Stimulated activated CD4-positive, alpha-beta T cell treated with anti-CD3 and anti-CD28 coated beads, Interleukin-15, amount 100 ng/mL, for 1 hour (primary cell): ENCODE measurements at places on chromosomes 3 and 15.

DNA sequence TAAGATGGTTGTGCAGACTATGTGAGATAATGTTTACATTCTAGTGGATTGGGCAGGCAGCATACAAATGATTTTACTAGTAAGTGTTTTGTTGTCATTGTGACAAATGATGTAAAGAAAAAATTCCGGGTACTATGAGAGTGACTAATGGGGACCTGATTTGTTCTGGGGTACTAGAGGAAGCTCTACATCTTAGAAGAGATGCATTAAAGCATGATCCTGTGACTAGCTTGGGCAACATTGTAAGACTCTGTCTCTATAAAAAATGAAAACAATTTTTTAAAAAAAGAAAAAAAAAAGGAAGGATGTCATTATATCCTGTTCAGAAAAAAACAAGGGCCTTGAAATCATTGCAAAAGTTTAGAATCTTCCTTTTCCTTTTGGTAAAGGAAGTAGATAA, 58.1 kb upstream of the MYRIP start:
- DNase-seq, result no peak

GRCh38 chr3:87228316-87228715, 1.2 kb downstream of the CHMP2B start:
- no peak for DNase-seq

DNA sequence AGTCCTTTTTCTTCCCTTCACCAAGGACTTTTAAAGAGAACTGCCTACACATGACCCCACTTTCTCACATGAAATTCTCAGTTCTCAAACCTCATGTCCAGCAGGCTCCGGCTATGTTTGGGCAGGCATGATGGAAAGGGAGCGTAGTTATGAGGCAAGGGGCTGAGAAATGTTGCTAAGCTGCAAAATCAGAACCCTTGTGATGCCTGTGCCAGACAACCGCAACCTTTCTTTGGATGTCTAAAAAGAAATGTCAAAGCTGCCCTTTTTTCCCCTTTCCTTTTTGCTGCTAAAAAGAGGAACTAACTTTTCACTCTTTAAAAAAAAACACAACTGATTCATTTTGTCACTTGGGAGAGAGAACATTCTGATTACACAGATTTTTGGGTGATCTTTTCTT, 19.2 kb downstream of the GNB4 start:
- DNase-seq, result no peak

DNA sequence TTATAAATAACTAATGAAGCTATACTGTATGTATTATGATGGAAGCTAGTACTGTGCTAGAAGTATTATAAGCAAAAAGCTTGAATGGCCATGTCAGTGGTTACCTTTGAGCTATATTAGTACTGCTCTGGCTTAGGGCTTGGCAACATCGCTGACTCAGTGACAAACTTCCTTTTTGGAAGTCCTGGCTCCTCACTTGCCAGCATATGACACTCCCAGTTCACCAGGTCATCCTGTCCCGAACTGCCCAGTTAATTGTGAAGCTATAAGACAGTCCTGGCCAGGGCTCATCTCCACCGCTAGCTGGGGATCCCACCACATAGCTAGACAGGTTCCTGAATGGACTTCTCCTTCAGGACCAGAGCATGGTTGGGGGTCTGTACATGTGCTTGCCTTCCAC, 31.9 kb downstream of the RAB8B start:
- no peak for DNase-seq

DNA sequence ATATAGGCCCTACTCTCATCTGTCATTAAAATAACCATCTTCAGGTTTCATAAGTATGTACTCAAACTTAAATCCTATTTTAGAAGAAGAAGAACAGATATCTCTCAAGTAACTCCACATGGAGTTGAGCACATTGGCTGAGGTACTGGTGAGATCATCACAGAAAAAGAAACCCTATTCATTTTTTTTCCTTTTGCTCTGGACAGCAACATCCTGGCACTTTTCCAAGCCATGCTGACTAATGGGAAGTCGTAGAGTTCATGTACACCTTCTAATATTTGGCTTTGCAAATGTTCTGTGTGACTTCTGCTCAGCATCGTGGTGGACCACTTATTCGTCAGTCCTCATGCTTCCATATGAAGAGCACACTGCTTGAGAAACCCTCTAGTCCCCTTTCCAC, 336.0 kb upstream of the KCNH8 start:
- DNase-seq, result no peak

- DNase-seq, result no peak
Measured at GRCh38 chr3:132784502-132785025, 62.4 kb upstream of the NPHP3 start.

DNA sequence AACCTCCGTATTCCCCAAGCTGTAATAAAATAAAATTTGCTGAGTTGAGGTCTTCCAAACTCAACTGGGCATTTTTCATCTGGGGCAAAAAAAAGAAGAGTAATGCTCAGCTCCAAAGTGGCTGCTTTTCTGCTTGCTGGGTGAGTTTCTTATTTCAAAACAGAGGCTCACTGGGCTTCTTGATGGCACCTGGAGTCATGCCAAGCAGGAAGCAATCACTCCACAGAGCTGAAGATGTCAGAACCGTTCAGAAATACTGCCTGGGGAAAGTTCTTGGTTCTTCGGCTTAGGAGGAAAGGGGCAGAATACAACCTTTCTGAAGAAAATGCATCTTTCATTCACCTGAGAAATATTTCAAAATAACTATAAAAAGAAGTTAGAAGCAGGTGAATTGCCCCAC, 4.1 kb downstream of the CCR9 start:
- no peak for DNase-seq

DNA sequence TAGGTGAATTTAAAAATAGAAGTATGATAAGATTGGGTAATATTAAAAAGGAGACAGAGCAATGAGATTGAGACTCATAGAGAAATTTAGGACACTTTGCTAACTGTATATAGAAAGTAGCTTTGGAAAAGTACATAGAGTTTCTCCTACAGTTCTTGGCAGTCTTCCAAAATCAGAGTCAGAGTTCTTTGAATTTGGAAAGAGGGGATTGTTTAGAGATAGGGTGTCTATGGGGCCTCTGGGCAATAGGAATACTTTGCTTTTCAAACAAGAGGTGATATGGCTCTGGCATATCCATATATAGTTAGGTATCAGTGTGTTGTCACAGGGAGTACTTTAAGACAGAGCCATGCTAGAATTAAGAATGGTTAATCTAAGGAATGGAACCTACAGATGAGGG, 477.1 kb upstream of the KCNMB2 start:
- no peak for DNase-seq

DNA sequence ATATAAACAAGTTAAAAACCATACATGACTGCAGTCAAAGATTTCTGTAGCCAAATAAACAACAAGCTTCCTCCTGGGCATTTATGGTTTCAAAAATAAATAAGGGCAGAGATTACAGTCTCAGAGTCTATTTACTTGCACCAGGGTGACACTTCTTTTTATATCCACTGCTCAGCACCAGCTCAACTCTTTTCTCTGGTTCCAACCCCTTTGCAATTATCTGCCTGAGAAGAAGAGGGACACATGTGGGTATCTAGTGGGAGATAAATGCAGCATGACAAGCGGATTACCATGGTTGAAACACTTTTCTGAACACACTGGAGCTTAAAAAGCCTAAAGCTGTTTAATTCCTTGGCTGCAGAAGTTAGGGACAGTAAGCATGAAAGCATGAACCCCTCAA, 311.5 kb downstream of the CNTN3 start:
- no peak for DNase-seq

DNA sequence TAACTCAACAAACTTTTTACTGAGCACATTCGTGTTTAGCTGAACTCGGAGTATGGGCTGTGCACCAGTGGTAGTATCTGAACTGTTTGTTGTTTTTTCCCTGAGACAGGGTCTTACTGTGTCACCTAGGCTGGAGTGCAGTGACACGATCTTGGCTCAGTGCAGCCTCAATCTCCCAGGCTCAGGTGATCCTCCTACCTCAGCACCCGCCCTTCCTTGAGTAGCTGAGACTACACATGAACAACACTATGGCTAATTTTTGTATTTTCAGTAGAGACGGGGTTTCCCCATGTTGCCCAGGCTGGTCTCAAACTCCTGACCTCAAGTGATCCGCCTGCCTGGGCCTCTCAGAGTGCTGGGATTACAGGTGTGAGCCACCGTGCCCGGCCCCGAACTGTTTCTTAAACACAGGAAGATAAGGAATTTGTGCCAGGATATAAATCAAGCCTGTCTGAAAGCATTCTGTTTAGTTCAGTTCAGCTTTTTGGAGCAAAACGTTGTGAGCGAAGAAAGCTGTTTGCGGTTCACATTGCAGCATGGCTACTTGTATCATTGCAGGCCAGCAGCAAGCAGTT, 40.4 kb upstream of the SKOR1 start:
- DNase-seq, result no peak

GRCh38 chr15:70519616-70520015, 243.7 kb downstream of the UACA start:
- DNase-seq, result no peak

- no peak for DNase-seq
Measured at GRCh38 chr15:31031471-31032067, 40.1 kb upstream of the MTMR10 start.

- no peak for DNase-seq
Measured at GRCh38 chr15:73745073-73745472, 8.1 kb downstream of the INSYN1 start.
